ENCODE measurements at places on chromosomes 5 and 9.

DNA sequence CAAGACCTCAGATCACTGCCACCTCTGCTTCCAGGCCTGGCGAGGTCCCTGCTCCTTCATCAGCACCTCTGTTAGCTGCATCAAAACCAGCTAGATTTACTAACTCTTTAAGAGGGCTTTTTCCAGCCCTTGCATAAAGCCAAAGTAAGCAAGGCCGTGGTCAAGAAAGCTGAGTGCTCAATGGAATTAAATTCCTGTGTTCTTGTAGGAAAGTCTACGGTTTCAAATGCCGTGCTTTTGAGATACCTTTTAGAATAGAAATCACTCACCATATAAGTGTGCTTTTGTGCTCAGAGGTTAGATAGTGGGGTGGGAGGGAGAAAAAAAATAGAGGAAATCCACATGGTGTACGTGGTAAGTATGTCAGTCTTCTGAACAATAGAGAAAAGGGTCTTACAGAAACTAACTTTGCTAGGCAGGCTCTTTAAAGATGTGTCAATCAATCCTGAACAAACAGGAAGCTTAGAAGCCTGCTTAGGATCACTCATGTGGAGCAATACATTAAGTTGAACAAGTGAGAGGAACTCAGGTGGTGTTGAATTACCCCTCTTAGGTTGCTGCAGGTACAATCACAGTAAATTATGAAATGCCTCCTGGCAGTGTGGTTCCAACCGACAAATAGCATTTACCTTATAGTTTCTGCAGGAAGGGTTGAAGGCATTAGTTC lies 79.7 kb downstream of the SEMA6A start:
- DNase-seq = no peak

DNA sequence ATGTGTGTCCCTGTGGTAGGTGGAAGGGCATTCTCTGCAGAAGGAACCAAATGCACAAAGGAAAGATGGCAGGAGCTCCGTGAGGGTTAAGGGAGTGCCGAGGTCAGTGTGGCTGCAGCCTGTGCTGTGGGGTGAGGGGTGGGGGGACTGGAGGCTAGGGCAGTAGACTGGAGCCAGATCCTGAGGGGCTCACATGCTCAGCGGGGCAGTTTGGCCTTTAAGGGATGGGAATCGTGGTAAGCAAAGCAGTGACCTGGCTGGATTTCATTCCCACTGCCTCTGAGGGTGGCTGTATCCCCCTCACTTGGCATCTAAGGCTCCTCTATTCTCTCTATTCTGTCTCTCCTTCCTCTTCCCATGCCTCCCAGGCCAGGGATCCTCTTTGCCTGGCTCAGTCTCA lies 15.6 kb downstream of the PITX1 start:
- DNase-seq = no peak

- peak; percentile 95 for DNase-seq
Observed at GRCh38 chr5:55668356-55668755, 43.8 kb downstream of the SLC38A9 start.

DNA sequence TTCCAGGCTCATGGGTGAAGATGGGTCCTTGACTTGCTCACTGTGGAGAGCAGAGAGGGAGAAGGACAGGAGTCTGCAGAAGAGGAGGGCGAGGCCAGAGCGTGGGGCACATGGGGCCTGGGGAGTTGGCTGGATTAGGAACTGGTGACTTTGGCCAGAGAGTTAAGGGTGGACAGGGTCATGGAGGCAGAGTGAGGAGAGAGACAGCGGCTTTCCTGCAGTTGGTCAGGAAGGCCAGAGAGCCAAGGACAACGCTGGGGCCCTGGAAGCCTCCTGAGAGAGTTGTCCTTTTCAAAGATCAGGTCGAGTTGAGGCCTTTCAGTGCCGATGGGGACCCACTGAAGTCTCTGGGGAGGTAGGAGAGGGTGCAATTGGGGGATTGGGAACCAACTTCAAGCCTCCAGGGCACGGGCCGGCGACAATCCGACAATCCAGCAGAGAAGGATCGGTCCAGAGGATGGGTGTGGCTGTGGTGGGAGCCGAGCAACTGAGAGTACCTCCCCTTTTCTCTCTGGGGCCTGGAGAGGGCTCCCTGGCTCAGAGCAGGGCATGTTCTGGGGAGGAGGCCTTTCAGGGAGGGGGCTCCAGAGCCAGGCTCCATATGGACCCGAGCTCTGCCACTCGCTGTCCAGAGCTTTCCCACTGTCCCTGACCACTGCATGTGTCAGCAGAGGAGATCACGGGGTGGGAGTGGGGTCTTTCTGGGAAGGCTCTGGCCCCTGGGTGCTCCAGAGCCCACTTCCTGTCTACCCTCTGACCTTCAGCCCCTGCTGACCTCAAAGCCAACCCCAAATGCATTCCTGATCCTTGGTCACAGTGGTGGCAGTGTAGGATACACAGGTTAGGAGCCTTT lies 7.5 kb upstream of the PHYHD1 start:
- DNase-seq = no peak

DNA sequence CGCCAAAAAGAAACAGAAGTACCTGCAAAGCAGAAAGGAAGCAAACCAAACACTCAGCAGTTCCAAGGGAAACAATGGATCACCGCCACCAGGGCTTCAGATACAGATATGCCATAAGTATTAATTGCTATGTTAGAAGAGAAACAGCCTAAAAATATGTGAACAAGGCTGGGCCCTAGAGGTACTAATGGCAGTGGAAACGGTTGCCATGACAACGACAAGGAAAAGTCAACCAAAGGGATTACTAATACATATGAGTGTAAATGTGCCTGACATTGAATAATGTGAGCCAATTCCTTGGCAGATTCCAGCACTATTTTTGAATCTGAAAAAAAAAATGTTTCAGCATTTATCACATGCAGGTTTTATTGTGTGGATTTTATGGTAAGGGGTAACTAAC lies 75.0 kb downstream of the CAVIN4 start:
- no peak for DNase-seq

DNA sequence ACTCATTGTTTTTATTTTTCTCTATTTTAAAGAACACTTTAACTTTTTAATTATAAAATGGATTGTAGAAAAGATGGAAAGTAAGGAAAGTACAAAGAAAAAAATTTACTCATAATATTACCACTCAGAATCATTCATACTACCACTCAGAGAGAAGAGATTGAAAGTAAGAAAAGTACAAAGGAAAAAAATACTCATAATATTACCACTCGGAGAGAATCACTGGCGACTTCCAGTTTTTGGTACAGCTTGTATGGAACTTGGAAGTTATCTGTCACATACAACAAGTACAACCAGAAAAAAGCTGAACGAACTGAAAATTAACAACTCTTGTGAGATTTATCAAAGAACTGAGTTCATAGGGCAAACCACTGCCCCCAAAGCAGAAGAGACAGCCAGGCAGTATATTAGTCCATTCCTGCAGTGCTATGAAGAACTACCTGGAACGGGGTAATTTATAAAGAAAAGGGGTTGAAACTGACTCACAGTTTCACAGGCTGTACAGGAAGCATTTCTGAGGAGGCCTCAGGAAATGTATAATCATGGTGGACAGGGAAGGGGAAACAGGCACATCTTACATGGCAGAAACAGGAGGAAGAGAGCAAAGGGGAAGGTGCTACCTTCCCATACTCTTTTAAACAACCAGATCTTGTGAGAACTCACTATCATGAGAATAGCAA lies 183.9 kb downstream of the SMARCA2 start:
- DNase-seq = no peak

DNA sequence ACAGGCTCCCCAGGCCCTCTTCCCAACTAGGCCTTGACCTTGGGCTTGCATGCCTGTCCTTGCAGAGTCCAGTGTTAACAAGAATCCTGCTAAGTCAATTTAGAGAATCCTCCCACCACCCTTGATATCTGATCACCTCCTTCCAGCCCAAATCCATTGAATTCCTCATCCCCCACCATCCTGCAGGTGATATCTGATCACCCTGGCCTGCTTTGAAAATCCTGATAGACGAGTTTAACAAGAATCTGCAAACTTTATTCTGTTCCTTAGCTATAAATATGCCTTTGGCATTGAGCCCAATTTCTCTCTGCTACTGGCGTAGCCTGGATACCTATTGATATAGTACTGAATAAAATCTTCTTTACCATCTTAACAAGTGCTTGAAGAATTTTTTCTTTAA lies 125.5 kb downstream of the DIRAS2 start:
- DNase-seq = no peak

DNA sequence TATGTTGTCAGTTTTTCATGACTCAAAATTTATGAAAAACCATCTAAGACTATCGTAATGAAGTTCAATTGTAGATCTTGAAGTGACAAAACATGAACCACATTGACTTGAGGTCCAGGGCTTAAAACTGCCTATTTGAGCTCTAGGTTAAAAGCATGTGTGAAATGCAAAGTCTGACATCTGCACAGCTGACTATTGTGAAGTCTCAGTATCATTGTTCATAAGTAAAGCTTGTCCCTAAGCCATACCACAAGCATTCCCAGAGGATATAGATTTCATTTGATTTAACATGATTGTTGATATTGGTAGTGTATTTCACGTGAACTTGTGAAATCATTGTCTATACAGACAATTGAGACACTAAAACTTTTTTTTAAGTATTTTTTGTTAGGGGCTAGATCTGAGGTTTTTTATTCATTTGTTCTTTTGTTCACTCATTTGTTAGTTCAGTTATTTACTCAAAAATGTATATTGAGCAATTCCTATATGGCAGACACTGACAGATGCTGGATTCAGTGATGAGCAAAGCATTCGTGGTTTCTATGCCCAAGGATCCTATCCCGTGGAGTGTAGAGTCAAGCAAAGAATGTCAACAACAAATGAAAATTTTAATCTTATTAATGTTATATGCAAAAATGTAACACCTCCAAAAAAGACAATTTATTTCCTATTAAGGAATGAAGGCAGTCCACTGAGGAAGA lies 485.2 kb downstream of the RAB3C start:
- peak; percentile 78 for DNase-seq

DNA sequence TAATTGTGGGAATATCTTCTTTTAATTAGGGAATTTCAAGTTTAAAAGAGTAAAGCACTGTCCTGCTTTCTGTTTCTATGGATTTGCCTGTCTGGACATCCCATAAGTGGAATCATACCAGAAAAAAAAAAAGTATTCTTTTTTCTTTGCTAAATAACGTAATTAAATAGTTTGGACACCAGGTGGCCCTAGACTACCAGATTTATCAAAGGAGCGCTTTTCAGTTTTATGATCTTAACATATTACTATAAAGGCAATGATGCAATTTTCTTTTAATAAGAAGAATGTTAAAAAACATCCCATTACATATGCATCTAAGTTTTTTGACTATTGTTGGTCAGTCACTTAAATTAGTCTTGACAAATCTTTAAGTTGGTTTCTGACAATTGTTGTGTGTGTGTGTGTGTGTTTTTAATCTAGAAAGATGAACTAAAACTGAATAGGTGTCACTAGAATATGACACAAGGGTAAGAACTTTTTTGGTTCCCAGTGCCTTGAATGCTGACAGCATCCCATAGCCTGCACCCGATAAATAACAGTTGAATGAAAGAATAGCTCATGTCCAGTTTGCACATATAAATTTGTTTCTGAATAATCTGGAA lies 49.5 kb downstream of the C5orf22 start:
- DNase-seq = peak; percentile 48

GRCh38 chr5:134371834-134372340 lies 518 bp downstream of the UBE2B start:
- peak; percentile 26 for DNase-seq

DNA sequence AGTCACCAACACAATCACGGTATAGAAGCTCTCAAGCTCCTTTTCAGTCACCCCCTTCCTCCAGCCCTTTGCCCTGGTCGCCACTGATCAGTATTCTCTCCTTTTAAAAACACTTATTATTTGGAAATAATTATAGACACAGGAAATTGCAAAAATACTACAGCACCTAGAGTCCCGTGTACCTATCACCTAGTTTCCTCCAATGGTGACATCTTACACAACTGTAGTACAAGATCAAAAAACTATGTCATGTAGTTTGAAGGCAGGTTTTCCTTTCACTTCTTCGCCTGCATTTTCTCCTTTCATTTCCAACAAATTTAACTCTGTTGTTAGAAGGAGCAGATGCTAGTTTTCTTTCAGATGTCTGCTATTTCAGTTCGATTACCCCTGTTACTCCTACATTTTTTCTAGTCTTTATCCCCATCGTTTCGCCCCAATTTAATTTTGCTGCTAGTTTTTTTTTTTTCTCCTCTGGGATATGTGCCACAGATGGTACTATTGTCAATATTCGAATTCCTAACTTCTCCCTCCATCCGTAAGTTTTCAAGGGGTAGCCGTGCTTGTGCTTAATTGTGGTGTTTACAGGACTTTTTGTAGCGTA lies 612 bp upstream of the ATG10 start:
- DNase-seq = peak; percentile 24

- peak; percentile 92 for DNase-seq
Observed at GRCh38 chr5:144088206-144089064, 82.0 kb downstream of the YIPF5 start.

DNA sequence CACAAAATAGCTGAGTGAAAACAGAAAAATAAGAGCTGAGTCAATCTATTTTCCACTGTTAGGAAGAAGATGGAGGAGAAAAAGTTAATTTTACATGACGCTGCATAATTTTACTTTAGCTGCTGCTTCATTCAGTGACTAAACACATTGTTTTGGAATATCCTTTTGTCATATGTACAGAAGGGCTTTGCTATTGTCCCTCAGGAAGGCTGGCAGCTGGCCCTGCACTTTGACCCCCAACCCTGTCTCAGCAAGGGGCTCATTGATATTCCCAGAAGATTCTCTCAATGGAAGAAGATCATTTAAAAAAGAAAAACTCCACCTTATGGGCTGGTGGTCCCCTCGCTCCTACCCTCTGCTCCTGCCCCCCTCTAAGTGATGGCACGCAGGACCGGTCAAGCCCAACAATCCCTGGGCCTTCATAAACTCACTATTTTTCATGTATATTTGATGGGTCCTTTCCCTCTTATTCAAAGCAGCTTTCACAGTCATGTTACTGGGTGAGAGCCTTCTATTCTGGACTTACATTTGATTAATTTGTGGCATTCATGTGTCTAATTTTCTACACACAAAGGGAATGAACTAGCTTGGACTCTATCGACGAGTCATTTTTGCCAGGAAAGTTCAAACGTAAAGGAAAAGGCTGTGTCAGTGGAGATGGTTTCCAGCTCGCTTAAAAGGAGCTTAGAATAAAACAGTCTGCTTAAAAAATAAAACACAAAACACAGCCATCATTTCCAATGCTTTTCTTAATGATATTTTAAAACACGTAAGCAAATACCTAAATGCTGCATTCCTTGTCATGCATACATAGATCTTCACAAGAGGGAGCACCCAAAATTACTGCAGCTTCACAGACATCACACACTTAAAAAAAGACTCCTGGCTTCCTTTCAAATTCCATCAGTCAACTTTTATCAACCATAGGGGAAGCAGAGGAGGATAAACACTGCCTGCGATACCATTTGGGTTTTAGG lies 104.7 kb downstream of the EFNA5 start:
- DNase-seq = peak; percentile 55

GRCh38 chr9:64128572-64128971 lies 1156.4 kb downstream of the FOXD4L5 start:
- no peak for DNase-seq

GRCh38 chr5:60794691-60795090 lies 49.4 kb downstream of the ELOVL7 start:
- DNase-seq = no peak

GRCh38 chr5:31033295-31033694 lies 160.2 kb upstream of the CDH6 start:
- DNase-seq = no peak

GRCh38 chr5:90279091-90279490 lies 130.5 kb downstream of the CETN3 start:
- no peak for DNase-seq

- peak; percentile 39 for DNase-seq
Observed at GRCh38 chr9:111891910-111892499, 4.6 kb upstream of the UGCG start.

GRCh38 chr5:54390015-54390414 lies 65.5 kb upstream of the HSPB3 start:
- peak; percentile 70 for DNase-seq
